ENCODE measurements at places on chromosomes 5 and 9. TPM values are rescaled to one million over a fixed set of nuclear protein-coding genes. Genes with fewer than 3 reads are reported as not detected.

- H3K4me3 ChIP-seq = no peak overlapping the region
- H3K4me1 ChIP-seq = no peaks in the 10 kb centered on the region
- H3K27ac ChIP-seq = no peak overlapping the region
- no peaks in the 10 kb centered on the region for H3K27me3 ChIP-seq
- DNase-seq = no peak
- no peaks in the 10 kb centered on the region for H3K36me3 ChIP-seq
These were observed 630.4 kb downstream of the PRELID2 start for GRCh38 chr5:145204743-145205142.

GRCh38 chr5:82073179-82073578 is 101.4 kb downstream of the ATG10 start:
- H3K4me1 ChIP-seq = no peaks in the 10 kb centered on the region
- no peak overlapping the region for H3K4me3 ChIP-seq
- no peaks in the 10 kb centered on the region for H3K27me3 ChIP-seq
- peaks cover 7% of the 10 kb centered on the region for H3K36me3 ChIP-seq

- H3K36me3 ChIP-seq = peaks cover 42% of the 10 kb centered on the region
- H3K4me1 ChIP-seq = peaks cover 2% of the 10 kb centered on the region
- no peaks in the 10 kb centered on the region for H3K27me3 ChIP-seq
- H3K27ac ChIP-seq = no peak overlapping the region
- DNase-seq = no peak
These were observed 99.3 kb downstream of the CDK5RAP2 start for GRCh38 chr9:120480707-120481106.

GRCh38 chr5:28751396-28751795 is 1713.0 kb upstream of the CDH9 start:
- H3K27ac ChIP-seq = no peak overlapping the region
- no peaks in the 10 kb centered on the region for H3K4me1 ChIP-seq
- H3K4me3 ChIP-seq = no peak overlapping the region
- H3K36me3 ChIP-seq = no peaks in the 10 kb centered on the region
- no peak for DNase-seq
- no peaks in the 10 kb centered on the region for H3K27me3 ChIP-seq

REEP2 gene
- total RNA-seq = 49.0 TPM

Data from H9 (cell line).